Hematopoietic multipotent progenitor cell (in vitro differentiated cells): ENCODE measurements at places on chromosomes 3 and 15. TPM values are rescaled to one million over a fixed set of nuclear protein-coding genes. Genes with fewer than 3 reads are reported as not detected.

The LEKR1 gene
- 1.1 TPM for total RNA-seq

The DCLK3 gene
- not detected for total RNA-seq

The IGF2BP2 gene
- 39.6 TPM for total RNA-seq

The APBA2 gene
- 7.5 TPM for total RNA-seq

The RFX7 gene
- total RNA-seq = 24.0 TPM

The GRAMD1C gene
- 2.4 TPM for total RNA-seq

The TMCO5A gene
- not detected for total RNA-seq

The MAP1A gene
- 21.8 TPM for total RNA-seq

The LYZL4 gene
- total RNA-seq = not detected

The CADM2 gene
- 5.1 TPM for total RNA-seq

The ACTRT3 gene
- total RNA-seq = 2.4 TPM

The CFAP20DC gene
- 1.1 TPM for total RNA-seq
